ENCODE measurements at places on chromosomes 3 and 15.

GRCh38 chr3:16249336-16249735 lies 15.4 kb downstream of the DPH3 start:
- peak; percentile 49 for DNase-seq

DNA sequence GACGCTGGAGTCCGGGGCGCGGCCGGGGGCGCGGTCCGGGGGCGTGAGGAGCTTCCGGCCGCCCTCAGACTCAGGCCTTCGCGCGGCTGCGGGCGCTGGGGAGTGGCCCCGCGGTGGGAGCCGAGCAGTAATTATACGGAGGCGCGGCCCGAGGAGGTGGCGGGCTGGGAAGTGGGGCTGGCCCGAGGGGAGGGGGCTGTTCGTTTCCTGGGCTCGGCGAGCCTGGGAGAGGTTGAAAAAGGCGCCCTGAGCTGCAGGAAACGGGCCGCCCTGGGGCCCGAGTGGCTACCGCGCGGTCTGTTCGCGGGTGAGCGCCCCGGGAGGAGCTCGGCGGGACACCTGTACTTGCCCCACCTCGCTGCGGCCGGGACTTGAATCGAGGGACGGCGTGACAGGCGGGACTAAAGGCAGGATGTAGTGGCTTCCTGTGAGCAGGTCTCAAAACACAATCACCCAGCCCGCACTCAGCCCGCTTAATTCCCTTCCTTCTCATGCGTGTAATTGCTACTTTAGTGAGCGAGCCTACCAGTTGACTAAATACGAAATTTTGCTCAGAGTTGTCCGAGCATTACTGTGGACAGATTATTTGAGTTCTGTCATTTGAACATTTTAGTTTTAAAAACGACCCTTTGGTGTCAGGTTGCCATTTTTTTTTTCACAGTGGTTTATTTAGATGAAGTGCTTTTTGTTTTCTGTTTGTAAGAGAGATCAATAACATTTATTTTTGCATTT lies 860 bp downstream of the RASA2 start:
- DNase-seq = peak; percentile 30

- peak; percentile 78 for DNase-seq
Observed at GRCh38 chr3:184133840-184134745, 1.1 kb upstream of the EIF2B5 start.

DNA sequence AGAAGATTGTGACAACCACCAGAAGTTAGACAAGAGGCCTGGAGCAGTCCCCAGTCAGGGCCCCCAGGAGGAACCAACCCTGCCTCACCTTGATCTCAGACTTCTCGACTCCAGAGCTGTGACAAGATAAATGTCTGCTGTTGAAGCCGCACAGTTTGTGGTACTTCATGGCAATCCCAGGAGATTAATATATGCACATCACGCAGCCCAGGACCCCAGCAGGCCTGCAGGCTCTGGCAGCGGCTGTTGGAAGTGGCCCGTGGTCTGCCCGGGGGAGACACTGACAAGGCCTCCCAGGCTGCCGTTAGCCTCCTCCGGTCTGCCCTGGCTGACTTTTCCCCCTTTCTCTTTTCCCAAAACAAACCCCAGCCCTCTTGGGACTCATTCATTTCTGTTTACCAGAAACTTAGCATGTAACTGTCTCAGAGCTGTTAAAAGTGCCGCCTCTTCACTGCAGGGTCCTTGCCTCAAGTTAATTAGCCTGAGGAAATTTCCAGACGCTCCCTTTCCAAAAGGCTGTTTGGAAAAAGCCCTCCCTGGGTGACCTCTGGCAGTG lies 183.5 kb upstream of the LYSMD4 start:
- no peak for DNase-seq

- no peak for DNase-seq
Observed at GRCh38 chr3:14330508-14330907, 71.9 kb upstream of the SLC6A6 start.

GRCh38 chr15:90818251-90819210 lies 49.9 kb upstream of the FURIN start:
- DNase-seq = peak; percentile 13

DNA sequence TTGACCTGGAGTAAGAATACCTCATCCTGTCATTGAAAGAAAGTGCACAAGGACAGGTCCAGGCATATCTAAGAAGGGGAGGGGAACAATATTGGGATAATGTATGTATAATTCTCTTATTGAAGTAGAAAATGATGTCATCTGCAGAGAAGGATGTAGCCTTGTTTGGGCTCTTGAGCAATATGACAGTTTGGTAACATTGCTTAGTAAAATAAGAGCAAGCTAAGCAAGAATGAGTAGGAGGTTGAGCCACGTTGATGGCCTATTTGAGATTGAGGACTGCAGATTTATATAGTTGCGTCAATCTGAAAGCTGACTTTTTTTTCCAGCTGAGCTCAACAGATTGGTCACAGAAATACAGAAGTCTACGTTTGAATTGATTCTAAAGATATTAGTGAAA lies 145.2 kb downstream of the FILIP1L start:
- no peak for DNase-seq

DNA sequence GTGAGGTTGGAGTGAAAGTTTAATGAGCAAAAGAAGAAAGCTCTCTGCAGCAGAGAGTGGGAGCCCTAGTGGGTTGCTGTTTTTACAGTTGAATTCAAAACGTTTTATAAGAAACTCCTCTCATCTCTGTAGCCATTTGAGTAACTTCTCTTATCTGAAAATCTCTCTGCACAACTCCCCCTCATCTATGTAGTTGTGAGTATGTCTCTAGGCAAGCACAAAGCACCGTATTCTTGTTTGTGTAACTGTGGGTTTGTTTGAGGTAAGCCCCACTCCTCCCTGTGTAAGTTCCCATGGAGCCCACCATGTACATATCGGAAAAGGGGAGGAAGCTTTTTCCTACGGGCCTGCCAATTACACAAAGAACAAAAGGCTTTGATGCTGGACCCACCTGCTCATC lies 56.5 kb upstream of the GOLGA6L2 start:
- DNase-seq = no peak

GRCh38 chr3:150097588-150097890 lies 126.8 kb upstream of the PFN2 start:
- DNase-seq = peak; percentile 57

All from fibroblast of the aortic adventitia (primary cell).